ENCODE measurements at places on chromosomes 3 and 15.

DNA sequence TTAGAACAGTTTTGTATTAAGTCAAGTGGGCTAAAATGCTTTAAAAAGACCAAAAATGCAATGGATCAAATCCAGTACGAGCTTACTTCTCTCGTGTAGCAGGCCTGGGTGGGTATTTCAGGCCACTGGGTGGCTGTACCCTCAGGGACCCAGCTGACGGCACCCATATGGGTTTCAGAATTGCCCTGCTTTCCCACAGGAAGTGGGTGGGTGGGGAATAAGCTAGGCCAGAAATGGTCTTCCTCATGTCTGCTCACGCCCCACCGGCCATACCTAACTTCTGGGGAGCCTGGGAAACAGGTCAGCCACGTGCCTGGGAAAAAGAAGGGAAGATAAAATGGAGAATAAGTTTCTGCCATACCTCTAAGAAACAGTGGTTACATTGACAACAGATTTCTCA is 20.3 kb downstream of the GPR160 start:
- no peak for DNase-seq

GRCh38 chr3:65951836-65952505 is 86.7 kb downstream of the MAGI1 start:
- DNase-seq: no peak

- DNase-seq: no peak
Measured at GRCh38 chr15:90685591-90686434, 31.3 kb upstream of the BLM start.

DNA sequence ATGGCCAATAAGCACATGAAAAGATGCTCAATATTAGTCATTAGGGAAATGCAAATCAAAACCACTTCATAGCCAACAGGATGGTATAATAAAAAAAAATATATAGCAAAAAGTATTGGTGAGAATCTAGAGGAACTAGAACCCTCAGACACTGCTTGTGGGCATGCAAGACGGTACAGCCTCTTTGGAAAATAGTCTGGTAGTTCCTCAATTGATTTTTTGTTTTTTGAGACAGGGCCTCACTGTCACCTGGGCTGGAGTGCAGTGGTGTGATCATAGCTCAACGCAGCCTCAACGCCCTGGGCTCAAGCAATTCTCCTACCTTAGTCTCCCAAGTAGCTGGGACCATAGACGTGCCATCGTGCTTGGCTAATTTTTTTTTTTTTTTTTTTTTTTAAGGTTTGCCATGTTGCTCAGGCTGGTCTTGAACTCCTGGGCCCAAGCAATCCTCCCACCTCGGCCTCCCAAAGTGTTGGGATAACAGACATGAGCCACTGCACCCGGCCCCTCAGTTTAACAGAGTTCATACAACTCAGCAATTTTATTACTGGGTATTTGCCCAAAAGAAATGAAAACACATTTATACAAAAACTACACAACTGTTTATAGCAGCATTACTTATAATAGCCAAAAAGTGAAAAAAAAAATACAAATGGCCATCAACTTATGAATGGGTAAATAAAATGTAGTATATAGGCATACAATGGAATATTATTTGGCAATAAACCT is 5.1 kb downstream of the PRC1 start:
- DNase-seq: no peak

GRCh38 chr3:95351158-95351557 is 1288.3 kb downstream of the NSUN3 start:
- no peak for DNase-seq

DNA sequence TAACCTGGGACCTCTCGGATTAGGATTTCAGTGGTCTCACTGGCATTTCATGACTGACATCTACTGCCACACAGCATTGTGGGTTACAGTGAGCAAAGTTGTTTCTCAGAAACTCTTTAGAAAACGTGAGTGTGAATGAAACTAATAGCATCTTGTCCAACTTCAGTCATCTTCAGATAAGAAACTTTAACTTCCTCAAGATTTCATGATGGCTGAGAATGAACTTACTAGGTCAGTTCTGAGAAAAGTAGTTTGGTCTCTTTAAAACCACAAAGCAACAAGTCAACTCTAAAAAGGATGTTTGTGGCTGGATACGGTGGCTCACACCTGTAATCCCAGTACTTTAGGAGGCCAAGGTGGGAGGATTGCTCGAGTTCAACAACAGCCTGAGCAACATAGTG is 14.2 kb upstream of the HOMER2 start:
- DNase-seq: no peak

DNA sequence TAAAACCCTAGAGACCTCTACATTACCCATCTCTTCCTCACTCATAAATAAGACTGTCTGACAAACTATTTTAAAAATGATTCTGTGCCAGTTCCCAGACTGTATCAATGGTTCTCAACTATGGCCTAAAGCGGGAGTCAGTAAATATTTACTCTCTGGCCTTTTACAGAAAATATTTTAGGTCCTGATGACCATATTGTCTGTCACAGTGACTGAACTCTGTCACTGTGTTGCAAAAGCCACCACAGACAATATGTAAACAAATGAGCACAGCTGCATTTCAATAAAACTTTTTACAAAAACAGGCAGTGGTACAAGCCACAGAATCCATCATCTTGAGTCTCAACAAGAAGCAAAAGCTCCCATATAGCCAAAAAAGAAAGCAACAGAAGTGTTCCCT is 45.4 kb downstream of the PLOD2 start:
- no peak for DNase-seq

- DNase-seq: no peak
Measured at GRCh38 chr3:54985856-54986255, 58.0 kb upstream of the LRTM1 start.

Measured in head of caudate nucleus (tissue), 42 donors.